CD4-positive, alpha-beta T cell treated with Interferon alpha-2 for 1 hour (primary cell): ENCODE measurements at places on chromosomes 7 and 10.

DNA sequence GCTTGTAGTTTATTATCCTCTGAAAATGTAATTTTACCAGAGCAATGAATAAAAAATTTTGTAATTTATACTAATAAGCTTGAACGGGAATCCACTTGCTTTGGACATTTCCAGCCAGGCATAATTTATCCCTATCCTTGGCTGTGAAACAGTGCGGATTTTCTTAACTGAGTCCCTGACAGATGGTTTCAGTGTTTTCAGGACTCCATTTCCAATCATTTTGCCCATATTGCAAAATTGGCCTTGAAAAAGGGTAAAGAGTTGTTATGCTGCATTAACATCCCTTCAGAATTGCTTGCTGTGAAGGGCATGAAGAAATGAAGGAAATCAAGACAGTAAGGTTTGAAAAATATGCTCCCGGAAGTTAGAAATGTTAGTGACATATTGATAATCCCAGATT lies 57.7 kb downstream of the NXPH1 start:
- no peak for DNase-seq

DNA sequence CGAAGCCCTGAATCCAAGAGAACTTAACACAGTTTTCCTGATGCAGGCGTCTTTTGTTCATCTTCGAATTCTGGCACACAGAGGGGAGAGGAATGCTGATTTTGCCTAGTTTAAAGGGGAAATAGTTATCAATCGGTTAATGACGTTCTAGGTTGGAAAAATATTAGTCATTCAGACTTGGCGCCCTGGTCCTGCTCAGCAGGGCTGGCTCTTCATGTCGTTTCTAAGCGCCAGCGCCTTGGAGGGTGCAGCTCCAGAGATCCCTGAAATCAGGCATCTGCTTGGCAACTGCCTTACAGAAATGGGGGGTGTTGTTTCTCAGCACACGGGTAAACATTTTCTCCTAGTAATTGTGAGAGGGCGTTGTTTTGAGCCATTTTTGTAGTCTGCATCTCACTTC lies 1.3 kb upstream of the PRTFDC1 start:
- no peak for DNase-seq

- DNase-seq: no peak
Measured at GRCh38 chr10:4543938-4544533, 282.0 kb upstream of the AKR1E2 start.

- peak; percentile 39 for DNase-seq
Measured at GRCh38 chr7:100914879-100915447, 19.3 kb upstream of the ACHE start.

- peak; percentile 71 for DNase-seq
Measured at GRCh38 chr7:5396542-5396941, 27.1 kb downstream of the TNRC18 start.

DNA sequence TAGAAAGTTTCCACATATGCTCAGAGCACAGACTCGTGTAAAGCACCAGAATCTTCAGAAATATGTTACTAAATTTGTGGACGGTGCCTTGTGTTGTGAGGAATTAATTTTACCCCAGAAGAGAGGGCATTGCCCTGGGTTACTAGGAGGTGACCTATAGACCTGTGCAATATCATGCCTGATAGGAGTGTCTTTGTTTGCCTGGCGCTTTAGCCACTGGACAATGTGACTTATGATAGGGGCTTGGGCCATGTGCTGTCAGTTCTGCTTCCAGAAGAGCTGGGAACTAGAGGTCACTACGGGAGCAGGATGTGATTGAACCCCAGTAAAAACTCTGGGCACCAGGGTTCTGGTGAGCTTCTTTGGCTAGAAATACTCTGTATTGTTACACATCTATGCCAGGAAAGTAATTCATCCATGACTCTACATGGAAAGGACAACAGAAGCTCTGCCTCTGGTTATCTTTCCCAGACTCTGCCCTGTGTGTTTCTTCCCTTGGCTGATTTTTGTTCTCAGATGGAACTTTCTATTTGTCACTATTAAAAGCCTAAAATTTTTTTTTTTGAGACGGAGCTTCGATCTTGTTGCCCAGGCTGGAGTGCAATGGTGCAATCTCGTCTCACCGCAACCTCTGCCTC lies 75.5 kb downstream of the SIRT1 start:
- no peak for DNase-seq

- DNase-seq: no peak
Measured at GRCh38 chr10:71099731-71100361, 112.5 kb upstream of the UNC5B start.

- DNase-seq: no peak
Measured at GRCh38 chr10:103636492-103636891, 143.0 kb downstream of the NEURL1 start.

DNA sequence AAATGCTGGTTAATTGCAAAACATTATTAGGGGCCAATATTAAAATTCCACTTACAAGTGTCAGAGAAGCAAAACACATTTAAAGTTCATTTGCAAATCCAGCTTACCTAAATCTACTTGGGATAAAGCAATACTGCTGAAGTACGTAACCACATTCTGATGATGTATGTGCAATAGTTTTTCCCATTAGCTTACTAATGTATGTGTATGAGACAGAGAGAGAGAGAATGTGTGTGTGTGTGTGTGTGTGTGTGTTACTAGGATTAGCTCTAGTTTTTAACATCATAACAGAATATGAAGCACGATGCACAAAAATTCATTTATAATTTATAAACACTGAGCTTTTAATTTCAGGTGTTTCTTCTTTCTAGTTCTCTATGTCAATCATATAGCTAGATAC lies 1074.2 kb upstream of the C7orf33 start:
- no peak for DNase-seq

GRCh38 chr7:155676052-155676451 lies 31.6 kb downstream of the RBM33 start:
- DNase-seq: no peak

- peak; percentile 33 for DNase-seq
Measured at GRCh38 chr10:119135513-119135881, 30.0 kb downstream of the SFXN4 start.

DNA sequence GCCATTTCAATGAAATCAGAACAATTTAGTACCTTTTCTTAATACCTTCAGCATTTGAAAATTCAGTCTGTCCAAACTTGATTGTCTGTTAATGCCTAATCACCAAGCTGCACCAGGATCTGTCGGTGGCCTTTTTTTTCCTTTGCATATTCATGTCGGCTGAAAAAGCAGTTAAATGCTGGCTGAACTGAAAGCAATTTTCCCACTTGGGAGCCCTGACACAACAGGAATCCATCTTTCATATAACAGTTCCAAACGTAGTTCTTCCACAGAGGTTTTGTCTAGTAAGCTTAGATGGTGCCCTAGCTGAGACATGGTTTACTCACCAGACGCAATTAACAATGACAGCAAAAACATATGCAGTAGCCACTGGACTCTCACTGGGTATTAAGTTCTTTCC lies 83.6 kb upstream of the CHCHD3 start:
- no peak for DNase-seq

GRCh38 chr7:75920431-75921161 lies 5.6 kb downstream of the POR start:
- no peak for DNase-seq

DNA sequence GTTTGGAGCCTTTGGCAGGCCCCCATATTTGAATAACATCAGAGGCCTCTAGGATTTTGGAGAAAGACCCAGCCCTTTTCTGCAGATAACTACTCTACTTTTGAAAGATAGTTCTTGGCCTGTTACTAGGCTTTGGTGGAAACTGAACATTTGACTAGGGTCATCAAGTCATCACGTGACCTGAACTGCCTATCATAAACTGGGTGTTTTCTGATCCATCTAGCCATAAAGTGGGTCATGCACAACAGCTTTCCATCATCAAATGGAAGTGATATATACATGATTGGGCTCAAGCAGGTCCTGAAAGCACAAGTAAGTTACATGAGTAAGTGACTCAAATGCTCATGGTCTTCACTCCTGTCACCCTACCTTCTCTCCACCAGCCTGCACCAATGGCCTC lies 552.3 kb upstream of the GRM3 start:
- no peak for DNase-seq

- no peak for DNase-seq
Measured at GRCh38 chr10:93993414-93993781, 333 bp upstream of the PLCE1 start.

DNA sequence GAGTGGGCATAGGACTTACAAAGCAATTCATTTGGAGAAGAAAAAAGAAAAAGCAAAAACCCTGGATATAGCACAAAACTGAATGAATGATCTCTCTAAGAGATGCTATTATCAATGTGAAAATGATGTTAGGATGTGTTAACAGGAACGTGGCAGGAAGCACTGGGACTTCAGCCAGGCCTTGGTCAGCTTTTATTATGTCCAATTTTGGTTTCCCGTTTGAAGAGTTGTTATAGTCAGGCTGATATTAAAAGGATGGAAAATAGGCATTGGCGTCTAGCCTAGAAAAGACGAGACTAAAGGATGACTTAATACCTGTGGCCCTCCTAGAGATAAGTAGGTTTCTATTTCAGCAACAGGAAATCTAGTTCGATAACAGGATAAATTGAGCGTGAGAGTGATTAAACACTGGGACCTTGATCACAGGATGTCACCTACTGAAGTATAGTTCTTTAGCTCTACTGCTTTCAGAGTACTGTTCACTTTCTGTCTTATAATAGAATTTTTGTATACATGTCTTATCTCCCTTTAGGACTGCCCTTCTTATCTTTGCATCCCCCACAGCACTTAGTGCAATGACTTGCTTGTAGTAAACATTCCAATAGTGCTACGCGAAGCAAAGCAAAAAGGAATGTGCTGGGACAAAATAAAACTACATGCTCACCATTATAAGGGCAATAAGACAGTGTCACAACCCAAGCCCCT lies 99.8 kb upstream of the AGBL3 start:
- DNase-seq: no peak

- no peak for DNase-seq
Measured at GRCh38 chr10:64430690-64431323, 909.6 kb downstream of the REEP3 start.

DNA sequence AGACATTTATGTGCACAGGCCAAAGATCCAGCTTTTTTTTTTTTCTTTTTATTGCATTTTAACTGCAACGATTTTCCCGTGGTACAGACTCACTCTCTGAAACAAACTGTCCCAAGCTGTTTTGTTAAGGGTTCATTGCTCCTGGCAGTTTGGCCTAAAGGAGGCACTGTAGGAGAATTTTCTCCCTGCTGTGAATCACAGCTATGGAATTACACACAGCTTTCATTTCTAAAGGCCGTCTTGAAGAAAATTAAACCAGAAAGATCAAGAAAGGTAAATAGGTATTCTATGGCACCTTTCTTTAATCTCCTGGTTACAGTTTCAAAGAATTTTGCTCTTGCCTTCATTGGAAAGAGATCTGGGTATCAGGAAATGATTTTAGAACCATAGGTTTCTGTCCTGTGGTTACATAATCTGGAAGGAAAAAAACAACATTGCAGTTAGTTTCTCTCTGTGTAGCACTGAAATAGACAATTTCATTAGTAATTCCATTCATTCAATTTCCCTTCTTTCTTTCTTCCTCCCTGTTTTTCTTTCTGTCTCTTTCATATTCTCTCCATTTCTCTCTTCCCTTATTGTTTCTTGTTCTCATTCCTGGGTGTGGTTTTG lies 51.2 kb downstream of the PDK4 start:
- no peak for DNase-seq

DNA sequence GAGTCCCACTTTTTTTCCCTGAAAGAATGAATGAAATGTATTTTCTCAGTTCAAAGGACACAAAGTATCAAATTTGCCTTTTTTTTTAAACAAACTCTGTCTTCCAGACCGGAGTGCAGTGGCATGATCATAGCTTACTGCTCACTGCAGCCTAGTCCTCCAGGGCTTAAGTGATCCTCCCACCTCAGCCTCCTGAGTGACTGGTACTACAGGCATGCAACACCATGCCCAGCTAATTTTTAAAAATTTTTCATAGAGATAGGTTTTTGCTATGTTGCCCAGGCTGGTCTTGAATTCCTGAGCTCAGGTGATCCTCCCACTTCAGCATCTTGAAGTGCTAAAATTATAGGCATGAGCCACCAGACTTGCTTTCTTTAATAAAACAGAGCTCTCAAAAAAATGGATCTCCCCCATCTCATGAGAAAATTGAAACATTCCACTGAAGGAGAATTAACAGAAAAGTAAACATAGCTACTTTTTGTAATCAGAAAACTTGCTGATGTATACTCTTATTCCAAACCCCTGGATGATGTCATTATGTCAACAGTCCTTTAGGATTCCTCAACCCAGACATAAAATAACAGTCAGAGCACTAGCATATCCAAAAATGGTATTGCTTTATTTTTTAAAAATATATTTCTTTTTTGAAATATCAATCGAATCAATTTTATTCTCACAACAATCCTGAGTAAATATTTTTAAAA lies 12.3 kb upstream of the TRDMT1 start:
- DNase-seq: no peak

- no peak for DNase-seq
Measured at GRCh38 chr7:5367661-5368060, 56.0 kb downstream of the TNRC18 start.

GRCh38 chr7:151869968-151870918 lies 6.7 kb downstream of the PRKAG2 start:
- DNase-seq: no peak

GRCh38 chr10:33521062-33521461 lies 186.6 kb upstream of the NRP1 start:
- no peak for DNase-seq

GRCh38 chr10:68139448-68140272 lies 30.4 kb downstream of the MYPN start:
- no peak for DNase-seq

GRCh38 chr10:71629131-71629530 lies 90.4 kb downstream of the C10orf105 start:
- DNase-seq: no peak

DNA sequence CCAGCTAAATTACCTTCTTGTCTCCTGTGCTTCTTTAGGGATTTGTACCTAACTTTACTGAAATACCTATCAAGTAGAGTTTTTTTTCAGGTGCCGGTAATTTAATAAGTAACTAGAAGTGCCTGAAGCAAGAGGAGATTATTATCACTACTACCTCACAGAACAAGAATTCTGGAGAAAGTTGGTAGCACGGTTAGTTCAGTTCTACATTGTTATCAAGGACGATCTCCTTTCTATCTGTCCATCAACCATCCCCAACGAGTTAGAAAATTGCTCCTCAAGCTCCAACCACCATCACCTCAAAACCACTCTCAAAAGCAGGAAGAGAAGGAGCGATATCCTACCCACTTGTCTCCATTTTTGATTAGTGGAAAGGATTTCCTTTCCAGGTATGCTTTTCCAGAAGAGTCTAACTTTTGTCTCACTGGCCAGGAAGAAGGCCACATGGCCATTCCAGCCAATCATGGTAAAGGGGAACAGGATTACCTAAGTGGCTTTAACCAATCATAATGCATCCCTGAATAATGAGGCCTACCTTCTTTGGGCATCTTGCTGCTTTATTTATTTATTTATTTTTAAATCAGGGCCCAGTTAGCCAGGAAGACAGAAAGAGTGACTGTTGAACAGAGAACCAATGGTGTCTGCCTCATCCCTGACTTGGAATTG lies 265.2 kb downstream of the SNX13 start:
- no peak for DNase-seq

- no peak for DNase-seq
Measured at GRCh38 chr7:83038787-83039186, 123.9 kb downstream of the PCLO start.

GRCh38 chr7:41885078-41885477 lies 182.2 kb upstream of the INHBA start:
- no peak for DNase-seq
